Stimulated activated CD8-positive, alpha-beta memory T cell treated with anti-CD3 and anti-CD28 coated beads, Interleukin-15, amount 100 ng/mL, for 48 hours (primary cell): ENCODE measurements at places on chromosomes 7 and 10.

GRCh38 chr7:40715053-40715430 lies 580.2 kb downstream of the SUGCT start:
- no peak for DNase-seq

DNA sequence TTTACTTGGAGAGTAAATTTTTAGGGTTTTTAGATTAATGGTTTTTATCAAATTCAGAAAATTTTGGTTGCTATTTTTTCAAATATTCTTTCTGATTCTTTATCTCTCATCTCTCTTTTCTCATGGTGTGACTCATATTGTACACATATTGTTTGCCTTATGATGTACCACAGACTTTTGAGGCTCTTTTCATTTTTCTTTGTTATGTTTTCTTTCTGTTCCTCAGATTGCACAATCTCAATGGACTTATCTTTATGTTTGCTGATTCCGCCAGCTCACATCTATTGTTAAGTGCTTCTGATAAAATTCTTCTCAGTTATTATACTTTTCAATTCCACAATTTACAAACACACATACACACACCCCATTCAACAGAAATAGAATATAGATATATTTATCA lies 168.2 kb upstream of the IGFBP3 start:
- DNase-seq: no peak

- DNase-seq: peak; percentile 88
These were observed 6.5 kb downstream of the ARPC1B start for GRCh38 chr7:99380823-99381663.

- DNase-seq: no peak
These were observed 33.8 kb upstream of the TRIM8 start for GRCh38 chr10:102610441-102610887.

- DNase-seq: no peak
These were observed 24.2 kb upstream of the PRR15 start for GRCh38 chr7:29539471-29539870.

- DNase-seq: no peak
These were observed 1.1 kb downstream of the DENND11 start for GRCh38 chr7:141700848-141701371.
